8988T (cell line): ENCODE measurements at places on chromosomes 2 and 18.

DNA sequence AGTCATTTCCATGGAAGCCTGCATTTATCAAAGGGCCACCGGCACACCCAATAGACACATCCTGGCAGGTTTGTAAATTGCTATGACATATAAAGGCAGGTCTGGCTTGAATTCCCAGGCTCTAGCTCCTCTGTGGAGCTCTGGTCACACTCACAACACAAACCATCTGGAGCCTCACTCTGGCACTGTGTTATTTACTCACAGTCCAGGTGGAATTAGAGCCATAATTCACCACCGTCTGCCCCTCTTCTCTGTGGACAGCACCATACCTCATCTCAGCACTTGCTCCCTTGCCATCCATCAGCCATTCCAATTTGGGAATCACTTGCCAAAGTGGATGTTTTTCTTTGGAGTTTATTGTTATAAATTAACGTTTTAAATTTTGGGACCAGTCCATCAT is 84.3 kb upstream of the OSR1 start:
- DNase-seq, result no peak

DNA sequence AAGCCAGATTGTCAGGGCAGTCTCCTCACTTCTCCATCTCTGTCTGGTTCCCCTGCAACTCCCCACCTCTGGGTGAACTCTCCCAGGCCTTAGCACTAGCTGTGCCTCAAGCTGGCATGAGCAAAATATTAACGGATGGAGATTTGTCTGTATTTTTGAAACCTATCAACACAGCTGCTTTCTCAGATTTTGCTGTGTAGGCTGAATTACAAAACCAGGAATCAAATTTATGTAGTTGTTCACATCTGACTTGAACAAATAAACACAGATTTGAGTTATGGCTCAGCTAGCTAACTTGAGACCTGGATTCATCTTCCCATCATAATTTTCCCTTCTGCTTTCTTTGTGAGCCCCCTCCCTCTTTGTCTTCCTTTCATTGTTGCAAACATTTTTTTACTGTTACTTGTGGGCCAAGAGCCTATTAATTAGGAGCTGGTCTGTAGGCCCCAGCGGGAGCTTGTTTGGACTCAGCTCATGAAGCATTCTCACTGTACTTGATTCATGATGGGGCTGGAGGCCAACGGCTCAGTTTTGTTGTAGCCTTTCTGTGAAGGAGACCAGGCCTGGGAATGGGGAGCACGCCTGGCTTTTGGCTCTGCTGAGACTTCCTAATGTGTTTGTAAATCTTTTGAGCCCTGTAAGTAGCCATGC is 164.1 kb upstream of the GATA6 start:
- no peak for DNase-seq

GRCh38 chr2:18408638-18409037 is 151.8 kb downstream of the RDH14 start:
- DNase-seq, result no peak

GRCh38 chr18:42412281-42412680 is 457.2 kb downstream of the PIK3C3 start:
- DNase-seq, result no peak

GRCh38 chr2:227394401-227394800 is 6.7 kb upstream of the SCYGR1 start:
- DNase-seq, result no peak
